ENCODE measurements at places on chromosomes 6 and 20.

- no peak for DNase-seq
Measured at GRCh38 chr6:40074306-40075055, 140.2 kb upstream of the MOCS1 start.

DNA sequence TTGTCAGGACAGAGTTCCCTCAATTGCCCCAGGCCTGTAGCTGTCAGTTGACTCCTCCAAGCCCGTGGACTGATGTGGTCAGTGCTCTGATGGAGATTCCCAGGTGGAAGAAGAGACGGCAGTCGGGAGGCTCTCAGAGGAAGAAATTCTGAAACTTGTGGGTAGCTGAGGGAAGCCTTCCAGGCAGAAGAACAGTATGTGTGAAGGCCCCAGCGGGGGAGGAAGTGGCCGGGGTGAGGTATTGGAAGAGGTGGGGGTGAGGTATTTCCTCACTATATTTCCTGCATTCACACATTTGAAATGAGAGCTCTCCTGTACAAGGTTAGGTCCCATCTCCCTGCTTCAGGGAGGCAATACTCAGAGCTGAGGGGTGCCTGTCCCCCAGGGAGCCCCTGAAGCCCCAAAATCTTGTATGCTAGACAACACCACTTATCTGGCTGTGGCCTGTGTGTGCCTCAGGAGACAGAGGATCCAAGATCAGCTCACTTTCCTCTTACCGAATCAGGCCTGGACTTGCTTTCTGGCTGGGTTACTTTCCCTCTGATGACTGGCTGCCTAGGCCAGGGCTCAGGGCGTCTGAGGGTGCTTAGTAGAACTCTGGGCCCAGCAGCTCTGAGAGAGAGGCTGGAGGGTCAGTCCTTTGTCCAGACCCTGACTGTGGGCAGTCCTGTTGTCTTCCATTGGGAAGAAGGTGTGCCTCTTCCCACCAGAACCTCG, 49.3 kb upstream of the MYL9 start:
- DNase-seq = peak; percentile 60

DNA sequence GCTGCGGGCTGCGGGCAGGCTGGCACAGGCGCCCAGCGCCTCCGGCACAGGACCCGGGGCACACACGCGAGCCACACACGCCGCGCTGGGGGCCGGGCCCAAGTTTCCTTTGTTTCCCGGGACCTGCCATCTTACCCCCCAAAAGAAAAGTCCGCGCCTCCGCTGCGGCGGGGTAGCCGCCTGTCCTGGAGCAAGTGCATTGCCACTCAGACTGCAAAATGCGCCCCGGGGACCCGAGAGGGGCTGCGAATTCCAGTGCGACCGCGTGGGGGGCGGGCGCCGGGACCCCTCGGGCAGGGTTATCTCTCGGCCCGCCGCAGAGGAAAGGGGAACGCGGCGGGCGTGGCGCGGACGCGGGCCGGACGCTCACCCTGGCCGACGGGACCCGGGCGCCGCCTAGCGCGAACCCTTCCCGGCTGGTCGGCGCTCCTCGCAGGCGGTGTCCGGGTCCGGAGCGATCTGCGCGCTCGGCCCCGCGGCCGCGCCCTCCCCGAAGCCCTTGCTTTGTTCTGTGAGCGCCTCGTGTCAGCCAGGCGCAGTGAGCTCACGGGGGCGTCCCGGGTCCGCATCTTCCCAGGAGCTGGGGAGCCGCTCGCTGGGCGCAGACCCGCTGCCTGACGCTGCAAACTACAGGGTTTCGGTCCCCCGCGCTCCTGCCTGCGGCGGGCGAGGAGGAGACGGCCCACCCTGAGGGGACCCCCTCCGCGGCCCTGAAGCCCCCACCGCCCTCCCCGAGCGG, 639 bp upstream of the CD24 start:
- peak; percentile 20 for DNase-seq

GRCh38 chr6:107822176-107823046, 1.7 kb downstream of the SCML4 start:
- peak; percentile 43 for DNase-seq

GRCh38 chr6:72649032-72649984, 27.4 kb downstream of the KCNQ5 start:
- no peak for DNase-seq
